Aorta (tissue), 5 donors: ENCODE measurements at places on chromosomes 1 and 21. TPM values are rescaled to one million over a fixed set of nuclear protein-coding genes. Genes with fewer than 3 reads are reported as not detected.

DNA sequence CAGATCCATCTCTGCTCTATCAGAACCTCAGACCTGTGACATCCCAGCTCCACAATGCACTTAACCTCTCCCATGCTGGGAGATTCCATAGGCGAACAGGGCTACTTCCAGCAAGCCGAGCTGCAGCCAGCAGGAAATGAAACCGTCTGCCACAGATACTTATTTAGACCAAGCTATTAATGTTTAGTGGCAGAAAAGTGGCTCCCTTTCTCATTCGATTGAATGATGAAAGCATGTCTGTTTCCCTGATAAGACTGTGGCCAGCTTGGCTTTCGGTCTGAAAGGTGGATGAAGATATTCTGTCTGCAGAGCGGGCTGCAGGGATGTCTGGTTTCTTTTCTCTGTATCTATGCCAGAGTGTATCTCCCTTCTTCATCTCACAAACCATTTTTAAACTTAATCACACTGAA lies 146.4 kb downstream of the GREM2 start:
- no peaks in the 10 kb centered on the region for H3K4me1 ChIP-seq
- no peak overlapping the region for H3K4me3 ChIP-seq
- H3K27ac ChIP-seq: no peak overlapping the region
- H3K36me3 ChIP-seq: no peaks in the 10 kb centered on the region

SEMA4A gene
- 20.0 TPM for total RNA-seq

KCNQ4 gene
- total RNA-seq: 7.2 TPM

DNA sequence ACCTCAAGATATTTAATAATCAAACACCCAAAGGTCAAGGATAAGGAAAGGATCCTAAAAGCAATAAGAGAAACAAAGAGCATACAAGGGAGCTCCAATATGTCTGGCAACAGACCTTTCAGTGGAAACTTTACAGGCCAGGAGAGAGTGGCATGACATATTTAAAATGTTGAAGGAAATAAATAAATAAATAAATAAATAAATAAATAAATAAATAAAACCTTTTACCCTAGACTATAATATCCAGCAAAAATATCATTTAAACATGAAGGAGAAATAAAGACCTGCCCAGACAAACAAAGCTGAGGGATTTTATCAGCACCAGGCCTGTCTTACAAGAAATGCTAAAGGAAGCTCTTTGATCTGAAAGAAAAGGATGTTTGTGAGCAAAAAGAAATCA lies 367.8 kb upstream of the PBX1 start:
- H3K4me1 ChIP-seq: no peaks in the 10 kb centered on the region
- DNase-seq: no peak
- no peak overlapping the region for H3K27ac ChIP-seq

DNA sequence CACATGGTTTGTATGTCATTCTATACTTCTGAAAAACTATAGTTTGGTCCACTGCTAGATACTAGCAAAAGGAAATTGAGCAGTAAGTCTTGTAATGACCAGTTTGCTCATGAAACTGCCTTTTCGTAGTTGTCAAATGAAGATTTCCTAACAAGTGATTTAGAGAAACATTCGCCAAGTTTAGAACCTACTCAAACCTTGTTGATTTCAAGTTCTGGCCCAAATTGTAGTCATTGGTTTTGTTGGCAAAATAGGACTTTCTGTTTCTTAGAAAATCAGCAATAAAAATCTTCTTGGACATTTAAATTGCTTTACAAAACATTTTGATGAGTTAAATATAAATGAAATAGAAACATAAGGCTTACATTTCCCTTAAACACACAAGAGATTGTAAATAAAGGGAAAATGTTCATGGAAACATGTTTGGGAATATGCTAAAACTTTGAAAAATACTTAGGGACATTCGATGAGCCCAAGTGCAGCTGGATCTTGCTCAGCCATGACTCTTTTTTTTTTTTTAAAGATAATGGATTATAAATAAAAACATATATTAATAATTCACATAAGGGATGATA lies 178.5 kb upstream of the LYPLAL1 start:
- H3K4me3 ChIP-seq: no peak overlapping the region
- H3K36me3 ChIP-seq: no peaks in the 10 kb centered on the region
- no peak for DNase-seq
- H3K27me3 ChIP-seq: no peaks in the 10 kb centered on the region
- H3K4me1 ChIP-seq: no peaks in the 10 kb centered on the region
- no peak overlapping the region for H3K27ac ChIP-seq

DNA sequence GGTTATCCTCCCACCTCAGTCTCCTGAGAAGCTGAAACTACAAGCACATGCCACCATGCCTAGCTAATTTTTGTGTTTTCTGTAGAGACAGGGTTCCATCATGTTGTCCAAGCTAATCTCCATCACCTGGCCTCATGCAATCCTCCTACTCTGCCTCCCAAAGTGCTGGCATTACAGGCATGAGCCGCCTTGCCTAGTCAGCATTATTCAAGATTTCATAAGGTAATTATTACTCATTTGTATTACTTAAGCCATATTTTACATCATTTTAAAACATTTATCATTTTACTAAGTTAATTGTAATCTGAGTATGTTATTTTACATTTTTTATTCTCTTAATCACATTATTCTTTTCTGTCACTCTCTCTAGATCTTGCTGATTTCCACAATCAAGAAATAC lies 1575.6 kb downstream of the NCAM2 start:
- no peak for DNase-seq
- H3K4me1 ChIP-seq: no peaks in the 10 kb centered on the region
- H3K4me3 ChIP-seq: no peak overlapping the region
- H3K36me3 ChIP-seq: no peaks in the 10 kb centered on the region

DENND2C gene
- 5.9 TPM for total RNA-seq

- no peak overlapping the region for H3K4me3 ChIP-seq
- H3K27me3 ChIP-seq: no peaks in the 10 kb centered on the region
- no peak overlapping the region for H3K27ac ChIP-seq
Measured at GRCh38 chr1:203308328-203308922, 3.1 kb downstream of the BTG2 start.

- H3K36me3 ChIP-seq: no peaks in the 10 kb centered on the region
- no peak for DNase-seq
- H3K27me3 ChIP-seq: no peaks in the 10 kb centered on the region
- no peaks in the 10 kb centered on the region for H3K4me1 ChIP-seq
- H3K27ac ChIP-seq: no peak overlapping the region
Measured at GRCh38 chr1:245404527-245404926, 249.7 kb downstream of the KIF26B start.

- DNase-seq: no peak
- no peak overlapping the region for H3K4me3 ChIP-seq
- H3K4me1 ChIP-seq: no peaks in the 10 kb centered on the region
- H3K27me3 ChIP-seq: no peaks in the 10 kb centered on the region
Measured at GRCh38 chr21:46368533-46369285, 44.8 kb downstream of the PCNT start.

DNA sequence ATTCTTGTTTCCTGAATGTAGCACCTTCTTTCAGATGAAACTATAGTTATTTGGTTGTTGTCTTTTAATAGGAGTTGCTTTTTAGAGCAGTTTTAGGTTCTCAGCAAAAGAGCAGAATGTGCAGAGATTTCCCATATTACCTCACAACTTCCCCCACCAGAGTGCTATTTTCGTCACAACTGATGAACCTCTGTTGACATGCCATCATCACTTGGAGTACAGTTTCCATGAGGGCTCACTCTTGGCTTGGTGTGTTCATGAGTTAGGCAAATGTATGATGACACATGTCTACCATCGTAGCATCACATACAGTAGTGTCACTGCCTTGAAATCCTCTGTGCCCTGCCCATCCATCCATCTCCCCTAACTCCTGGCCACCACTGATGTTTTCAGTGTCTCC lies 3.7 kb downstream of the IBA57 start:
- no peaks in the 10 kb centered on the region for H3K27me3 ChIP-seq
- H3K36me3 ChIP-seq: no peaks in the 10 kb centered on the region
- no peak overlapping the region for H3K4me3 ChIP-seq
- no peaks in the 10 kb centered on the region for H3K4me1 ChIP-seq
- no peak for DNase-seq
- H3K27ac ChIP-seq: no peak overlapping the region

GRCh38 chr1:194339471-194339870 lies 1153.1 kb upstream of the B3GALT2 start:
- H3K36me3 ChIP-seq: no peaks in the 10 kb centered on the region
- DNase-seq: no peak
- H3K4me3 ChIP-seq: no peak overlapping the region
- H3K27ac ChIP-seq: no peak overlapping the region

PRKCZ gene
- 5.2 TPM for total RNA-seq
